Osteocyte (in vitro differentiated cells): ENCODE measurements at places on chromosomes 6 and 20. TPM values are rescaled to one million over a fixed set of nuclear protein-coding genes. Genes with fewer than 3 reads are reported as not detected.
A peak's percentile ranks its signal among the peaks of the same experiment; 100 is the strongest.

DNA sequence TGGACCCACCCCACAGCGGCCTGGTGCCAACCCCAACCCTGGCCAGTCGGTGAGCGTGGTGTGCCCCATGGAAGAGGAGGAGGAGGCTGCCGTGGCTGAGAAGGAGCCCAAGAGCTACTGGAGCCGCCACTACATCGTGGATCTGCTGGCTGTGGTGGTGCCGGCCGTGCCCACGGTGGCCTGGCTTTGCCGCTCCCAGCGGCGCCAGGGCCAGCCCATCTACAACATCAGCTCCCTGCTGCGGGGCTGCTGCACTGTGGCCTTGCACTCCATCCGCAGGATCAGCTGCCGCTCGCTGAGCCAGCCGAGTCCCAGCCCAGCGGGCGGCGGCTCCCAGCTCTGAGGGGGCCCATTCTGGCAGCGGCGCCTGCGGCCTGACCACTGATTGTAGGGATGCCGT, 23.2 kb downstream of the SDCBP2 start:
- no peaks in the 10 kb centered on the region for H3K27me3 ChIP-seq
- H3K4me3 ChIP-seq, result no peak overlapping the region
- H3K36me3 ChIP-seq, result peaks cover 13% of the 10 kb centered on the region
- no peak overlapping the region for H3K27ac ChIP-seq
- H3K4me1 ChIP-seq, result no peaks in the 10 kb centered on the region

- no peaks in the 10 kb centered on the region for H3K27me3 ChIP-seq
- no peak for DNase-seq
- no peak overlapping the region for H3K27ac ChIP-seq
- peaks cover 6% of the 10 kb centered on the region for H3K36me3 ChIP-seq
- no peak overlapping the region for H3K4me3 ChIP-seq
- H3K4me1 ChIP-seq, result peaks cover 9% of the 10 kb centered on the region
These were observed 37.8 kb downstream of the PSMG4 start for GRCh38 chr6:3296537-3296936.

DNA sequence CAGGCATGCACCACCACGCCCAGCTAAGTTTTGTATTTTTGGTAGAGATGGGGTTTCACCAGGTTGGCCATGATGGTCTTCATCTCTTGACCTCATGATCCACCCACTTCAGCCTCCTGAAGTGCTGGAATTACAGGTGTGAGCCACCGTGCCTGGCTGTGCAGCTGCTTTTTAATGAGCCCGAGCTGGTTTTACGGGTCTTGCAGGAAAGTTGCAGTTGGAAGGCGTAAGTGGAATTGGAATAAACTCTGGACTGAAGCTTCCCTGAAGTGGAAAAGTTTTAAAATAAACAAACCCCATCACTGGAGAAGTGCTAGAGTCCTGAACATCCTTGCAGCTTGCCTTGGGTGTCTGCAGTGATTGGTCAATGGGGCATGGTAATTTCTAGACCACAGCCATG, 40.4 kb downstream of the KIF25 start:
- peaks cover 2% of the 10 kb centered on the region for H3K36me3 ChIP-seq
- H3K4me1 ChIP-seq, result peaks cover 30% of the 10 kb centered on the region
- no peak overlapping the region for H3K27ac ChIP-seq
- DNase-seq, result no peak

DNA sequence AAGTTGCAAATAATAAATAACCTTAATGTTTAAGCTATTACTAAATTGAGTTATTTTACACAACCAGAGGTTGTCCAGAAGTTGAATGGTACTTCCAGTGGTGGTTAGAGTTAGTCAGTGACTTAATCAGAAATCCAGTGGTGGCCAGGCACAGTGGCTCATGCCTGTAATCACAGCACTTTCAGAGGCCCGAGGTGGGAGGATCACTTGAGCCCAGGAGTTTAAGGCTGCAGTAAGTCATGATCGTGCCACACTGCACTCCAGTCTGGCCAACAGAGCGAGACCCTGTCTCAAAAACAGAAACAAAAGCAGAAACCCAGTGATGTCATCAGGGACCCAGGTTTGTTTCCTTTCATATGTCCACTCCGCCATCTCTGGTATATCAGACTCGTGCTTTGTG, 35.0 kb downstream of the TSPYL4 start:
- DNase-seq, result no peak
- H3K4me1 ChIP-seq, result peaks cover 16% of the 10 kb centered on the region
- no peaks in the 10 kb centered on the region for H3K27me3 ChIP-seq

TULP1 gene
- total RNA-seq, result not detected in 2 replicates

GRCh38 chr20:24664266-24664986, 195.0 kb downstream of the SYNDIG1 start:
- H3K4me3 ChIP-seq, result no peak overlapping the region
- DNase-seq, result no peak
- H3K4me1 ChIP-seq, result peaks cover 4% of the 10 kb centered on the region
- peaks cover 7% of the 10 kb centered on the region for H3K27me3 ChIP-seq
- H3K36me3 ChIP-seq, result no peaks in the 10 kb centered on the region

DNA sequence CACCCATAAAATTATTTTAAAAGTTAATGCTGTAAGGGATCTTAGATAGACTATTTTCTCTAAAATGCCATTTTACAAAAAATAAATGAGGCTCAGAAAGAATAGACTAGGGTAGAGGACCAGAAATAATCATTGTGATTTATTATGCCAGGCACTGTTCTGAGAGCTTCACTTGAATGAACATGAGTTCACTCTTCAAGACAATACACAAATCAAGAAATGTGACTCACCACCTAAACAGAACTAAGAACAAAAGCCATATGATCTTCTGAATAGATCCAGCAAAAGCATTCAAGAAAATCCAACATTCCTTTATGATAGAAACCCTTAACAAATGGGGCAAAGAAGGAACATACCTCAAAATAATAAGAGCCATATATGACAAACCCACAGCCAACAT, 582.0 kb downstream of the PKHD1 start:
- no peaks in the 10 kb centered on the region for H3K36me3 ChIP-seq
- H3K27ac ChIP-seq, result no peak overlapping the region
- H3K4me3 ChIP-seq, result no peak overlapping the region
- DNase-seq, result no peak
- no peaks in the 10 kb centered on the region for H3K4me1 ChIP-seq

DNA sequence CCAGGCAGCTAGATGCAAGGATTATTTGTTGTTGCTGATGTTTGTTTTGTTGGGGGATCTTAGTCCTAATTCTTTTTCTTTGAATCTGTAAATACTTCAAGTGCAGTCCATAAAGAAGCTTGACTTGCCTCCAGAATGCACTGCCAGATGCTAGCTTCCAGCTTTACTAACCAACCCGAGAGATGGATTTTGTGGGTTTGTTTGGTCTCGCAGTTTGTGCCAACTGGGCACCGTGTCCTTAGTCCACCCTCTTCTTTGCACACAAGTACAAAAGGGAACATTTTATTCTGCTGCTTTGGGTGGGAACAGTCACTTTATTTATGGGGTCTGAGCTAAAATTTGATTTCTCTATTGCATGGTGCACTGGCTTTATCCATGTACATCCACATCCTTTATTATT, 212.0 kb downstream of the PLCB1 start:
- DNase-seq, result no peak
- H3K4me3 ChIP-seq, result no peak overlapping the region
- no peaks in the 10 kb centered on the region for H3K36me3 ChIP-seq
- H3K27me3 ChIP-seq, result no peaks in the 10 kb centered on the region
- no peak overlapping the region for H3K27ac ChIP-seq

DNA sequence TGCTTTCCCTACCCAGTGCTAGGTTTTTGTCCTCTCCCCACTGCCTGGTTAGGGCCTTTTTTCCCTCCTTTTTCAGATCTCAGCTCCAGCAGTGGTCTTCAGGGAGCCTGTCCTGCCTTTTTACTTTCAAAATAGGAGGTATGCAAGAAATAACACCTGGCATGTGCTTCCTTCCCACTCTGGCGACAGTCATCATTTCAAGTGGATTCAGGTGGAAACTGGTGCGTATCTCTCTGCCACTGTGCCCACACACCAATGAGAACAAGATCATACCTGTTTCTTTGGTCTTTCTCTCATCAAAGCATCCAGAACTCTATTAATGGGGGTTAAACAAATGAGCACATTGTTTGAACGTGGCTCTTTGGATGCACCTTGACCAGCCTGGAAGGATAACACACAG, 95.7 kb upstream of the GGTLC1 start:
- no peaks in the 10 kb centered on the region for H3K36me3 ChIP-seq
- no peak for DNase-seq
- H3K27me3 ChIP-seq, result peaks cover 5% of the 10 kb centered on the region
- no peak overlapping the region for H3K27ac ChIP-seq
- no peaks in the 10 kb centered on the region for H3K4me1 ChIP-seq

- no peak overlapping the region for H3K27ac ChIP-seq
- no peak overlapping the region for H3K4me3 ChIP-seq
- H3K36me3 ChIP-seq, result no peaks in the 10 kb centered on the region
- DNase-seq, result no peak
- peaks cover 33% of the 10 kb centered on the region for H3K27me3 ChIP-seq
- H3K4me1 ChIP-seq, result peaks cover 10% of the 10 kb centered on the region
These were observed 13.2 kb downstream of the SYTL3 start for GRCh38 chr6:158662954-158663624.

DNA sequence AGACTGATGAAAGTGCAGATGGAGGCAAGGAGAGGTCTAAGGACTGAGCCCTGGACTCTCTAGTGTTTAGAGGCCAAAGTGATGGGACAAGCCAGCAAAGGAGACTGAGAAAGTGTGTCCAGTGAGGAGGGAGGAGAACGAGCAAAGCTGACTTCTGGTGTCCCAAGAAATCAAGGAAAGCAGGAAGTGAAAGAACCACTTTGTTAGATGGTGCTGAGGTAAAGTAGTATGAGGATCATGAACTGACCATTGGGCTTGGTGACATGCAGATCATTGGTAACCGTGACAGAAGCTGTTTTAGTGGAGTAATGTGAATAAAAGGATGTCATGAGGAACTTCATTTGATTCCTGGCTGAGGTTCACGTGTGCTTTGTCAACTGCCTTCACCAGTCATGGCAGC, 108.4 kb downstream of the SLX4IP start:
- no peaks in the 10 kb centered on the region for H3K27me3 ChIP-seq
- no peak for DNase-seq
- H3K4me3 ChIP-seq, result no peak overlapping the region
- no peak overlapping the region for H3K27ac ChIP-seq

CYP39A1 gene
- total RNA-seq, result 0.30 TPM in 1 of 2 replicates, not detected in the other

- peaks cover 50% of the 10 kb centered on the region for H3K4me1 ChIP-seq
- no peaks in the 10 kb centered on the region for H3K36me3 ChIP-seq
- DNase-seq, result no peak
- H3K27ac ChIP-seq, result no peak overlapping the region
- no peaks in the 10 kb centered on the region for H3K27me3 ChIP-seq
- H3K4me3 ChIP-seq, result no peak overlapping the region
These were observed 106.2 kb upstream of the ARMC2 start for GRCh38 chr6:108742041-108742440.

DNA sequence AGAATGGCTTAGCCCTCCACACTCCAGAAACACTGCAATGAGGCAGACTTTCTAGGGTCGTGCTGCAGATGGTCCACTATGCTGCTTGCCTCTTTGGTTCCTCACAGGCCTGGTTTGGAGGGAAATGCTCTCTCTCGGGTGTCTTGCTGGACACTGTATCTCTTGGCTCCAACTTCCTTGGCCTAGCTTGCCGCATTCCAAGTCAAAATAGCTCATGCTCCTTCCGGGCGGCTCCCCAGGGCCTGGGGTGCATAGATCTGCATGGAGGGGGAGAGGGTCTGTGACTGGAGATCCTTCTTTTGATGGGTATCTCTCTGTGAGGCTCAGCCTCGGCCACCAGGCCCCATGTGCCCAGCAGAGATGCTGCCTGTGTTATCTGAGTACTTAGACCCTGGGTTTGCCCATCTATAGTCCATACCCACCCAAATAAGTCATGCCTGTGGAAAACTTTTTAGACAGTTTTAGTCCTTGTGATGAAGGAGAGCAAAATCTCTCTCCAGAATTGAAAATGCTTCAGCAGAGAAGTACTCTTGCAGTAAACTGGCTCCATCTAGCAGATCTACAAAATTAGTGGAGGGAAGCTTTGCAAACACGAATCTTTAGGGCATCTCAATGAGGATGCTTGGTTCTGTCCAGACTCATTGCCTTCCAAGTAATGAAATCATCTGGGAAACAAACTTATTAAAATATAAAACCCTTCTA, 264.1 kb upstream of the RIN2 start:
- no peak overlapping the region for H3K27ac ChIP-seq
- no peaks in the 10 kb centered on the region for H3K36me3 ChIP-seq
- no peaks in the 10 kb centered on the region for H3K27me3 ChIP-seq
- DNase-seq, result no peak

GPX6 gene
- total RNA-seq, result not detected in 2 replicates

- H3K4me3 ChIP-seq, result peak overlapping the region; percentile 6
- no peaks in the 10 kb centered on the region for H3K36me3 ChIP-seq
- peaks cover 27% of the 10 kb centered on the region for H3K4me1 ChIP-seq
- H3K27ac ChIP-seq, result peak overlapping the region; percentile 73
- no peak for DNase-seq
These were observed 197.9 kb downstream of the TFAP2C start for GRCh38 chr20:56826705-56827665.

ELOVL2 gene
- 55.1 and 57.0 TPM in 2 replicates for total RNA-seq

DNA sequence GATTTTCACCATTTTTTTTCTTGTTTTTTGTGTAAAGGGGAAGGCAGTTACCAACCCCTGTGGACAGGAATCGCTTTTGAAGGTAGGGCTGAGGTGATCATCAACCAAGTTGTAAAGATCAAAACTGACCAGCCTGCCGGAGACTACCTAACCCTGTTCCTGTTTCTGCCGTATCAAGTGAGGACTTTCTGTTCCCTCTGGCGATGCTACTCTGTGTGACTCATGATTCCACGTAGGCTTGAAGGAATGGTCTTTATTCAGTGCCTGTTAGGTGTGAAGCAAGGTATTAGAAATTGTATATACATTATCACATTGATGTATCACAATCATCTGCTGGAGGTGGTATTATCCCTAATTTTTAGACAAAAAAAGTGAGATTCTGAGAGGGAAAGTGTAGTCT, 161.3 kb downstream of the SOX4 start:
- no peaks in the 10 kb centered on the region for H3K27me3 ChIP-seq
- no peak for DNase-seq
- no peaks in the 10 kb centered on the region for H3K36me3 ChIP-seq
- no peak overlapping the region for H3K27ac ChIP-seq

GPSM3 gene
- 7.5 TPM in 2 replicates for total RNA-seq

GRCh38 chr6:150212778-150213177, 69.9 kb downstream of the PPP1R14C start:
- H3K27ac ChIP-seq, result no peak overlapping the region
- H3K4me1 ChIP-seq, result peaks cover 3% of the 10 kb centered on the region
- DNase-seq, result no peak
- H3K36me3 ChIP-seq, result no peaks in the 10 kb centered on the region
- peaks cover 6% of the 10 kb centered on the region for H3K27me3 ChIP-seq

DNA sequence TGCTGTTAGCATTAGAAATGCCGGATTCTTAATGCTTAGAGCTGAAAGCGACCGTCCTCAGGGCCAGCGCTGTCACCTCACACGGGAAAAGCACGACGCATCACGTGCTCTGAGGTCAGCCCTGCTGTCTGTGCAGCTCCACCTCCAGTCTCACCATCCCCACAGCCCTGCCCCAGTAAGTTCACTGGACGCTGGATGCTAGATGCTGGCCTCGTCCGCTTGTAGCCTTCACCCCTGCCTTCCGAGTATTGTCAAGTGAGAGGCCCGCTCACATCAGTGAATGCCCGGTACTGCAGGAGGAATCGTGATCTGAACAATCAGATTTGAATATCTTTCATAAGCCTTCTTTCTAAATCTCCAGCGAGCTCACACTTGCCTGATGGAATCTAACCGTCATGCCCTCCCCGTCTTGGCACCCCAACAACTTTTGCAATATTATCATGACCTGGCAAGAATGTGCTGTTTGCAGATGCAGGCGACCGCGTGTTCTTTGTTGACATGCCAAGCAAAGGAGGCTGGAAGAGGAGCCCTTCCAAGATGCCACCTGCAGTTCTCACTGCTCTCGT, 64.9 kb downstream of the DLL1 start:
- H3K4me3 ChIP-seq, result no peak overlapping the region
- H3K4me1 ChIP-seq, result peaks cover 10% of the 10 kb centered on the region
- no peaks in the 10 kb centered on the region for H3K36me3 ChIP-seq
- no peak for DNase-seq
- no peak overlapping the region for H3K27ac ChIP-seq

SPEF1 gene
- 0.24 TPM in 1 of 2 replicates, not detected in the other for total RNA-seq
